Airway epithelial cell (primary cell): ENCODE measurements at places on chromosomes 11 and 22. TPM values are rescaled to one million over a fixed set of nuclear protein-coding genes. Genes with fewer than 3 reads are reported as not detected.

Gene FGF19
- not detected in 2 replicates for total RNA-seq

Gene BEST1
- 0.23 TPM in 1 of 2 replicates, not detected in the other for total RNA-seq

Gene GDPD4
- total RNA-seq: not detected in 2 replicates

Gene TLCD5
- total RNA-seq: 1.3 and 2.0 TPM in 2 replicates

Gene DGAT2
- 14.7 and 19.0 TPM in 2 replicates for total RNA-seq

Gene MFRP
- not detected in 2 replicates for total RNA-seq

Gene GLB1L2
- total RNA-seq: 2.9 and 4.0 TPM in 2 replicates

Gene WBP2NL
- under 0.01 TPM in 1 of 2 replicates, not detected in the other for total RNA-seq

Gene ALDH3B1
- 2.1 and 3.1 TPM in 2 replicates for total RNA-seq

Gene CLTCL1
- 5.8 and 7.9 TPM in 2 replicates for total RNA-seq

Gene UPK3A
- total RNA-seq: not detected in 2 replicates

Gene HSPB2
- not detected in 2 replicates for total RNA-seq

Gene RFPL2
- total RNA-seq: not detected in 2 replicates

Gene PGR
- total RNA-seq: not detected in 2 replicates

Gene LRRC74B
- not detected in 2 replicates for total RNA-seq

Gene GRIK4
- total RNA-seq: not detected in 2 replicates

Gene TREH
- total RNA-seq: not detected in 2 replicates

Gene MAJIN
- not detected in 2 replicates for total RNA-seq

Gene MOGAT2
- total RNA-seq: not detected in 2 replicates

Gene ABTB2
- 3.3 and 4.2 TPM in 2 replicates for total RNA-seq

Gene CABP4
- not detected in 2 replicates for total RNA-seq

Gene ARVCF
- total RNA-seq: 16.7 and 19.0 TPM in 2 replicates

Gene CARNS1
- total RNA-seq: 0.07 TPM in 1 of 2 replicates, not detected in the other

Gene SCGB1D2
- not detected in 2 replicates for total RNA-seq

Gene RASSF10
- total RNA-seq: 6.5 and 8.9 TPM in 2 replicates

Gene THRSP
- not detected in 2 replicates for total RNA-seq

Gene OR51I1
- total RNA-seq: not detected in 2 replicates

Gene MYBPC3
- not detected in 2 replicates for total RNA-seq

Gene SCGB1A1
- total RNA-seq: not detected in 2 replicates

Gene OR5P2
- not detected in 2 replicates for total RNA-seq

Gene SAA4
- total RNA-seq: 0.42 and 0.56 TPM in 2 replicates

Gene ARHGEF12
- 32.6 and 45.4 TPM in 2 replicates for total RNA-seq

Gene APOBEC3B
- total RNA-seq: 0.70 and 1.3 TPM in 2 replicates

Gene MRGPRX3
- 0.21 TPM in 1 of 2 replicates, not detected in the other for total RNA-seq

Gene CEP126
- total RNA-seq: 1.1 and 1.4 TPM in 2 replicates

Gene CCDC87
- total RNA-seq: 0.14 and 0.23 TPM in 2 replicates

Gene GPHA2
- total RNA-seq: not detected in 2 replicates

Gene TSPAN18
- total RNA-seq: 0.84 TPM in 1 of 2 replicates, not detected in the other

Gene TTC12
- total RNA-seq: 20.7 and 23.7 TPM in 2 replicates

Gene RIBC2
- 0.42 and 0.46 TPM in 2 replicates for total RNA-seq

Gene TPH1
- under 0.01 and 0.05 TPM in 2 replicates for total RNA-seq

Gene NXF1
- total RNA-seq: 33.6 and 34.0 TPM in 2 replicates

Gene NPAS4
- total RNA-seq: not detected in 2 replicates

Gene PES1
- 89.2 and 92.4 TPM in 2 replicates for total RNA-seq

Gene TYR
- not detected in 2 replicates for total RNA-seq

Gene ILK
- 63.5 and 73.3 TPM in 2 replicates for total RNA-seq

Gene IGSF9B
- total RNA-seq: 0.92 and 1.1 TPM in 2 replicates

Gene ISX
- not detected in 2 replicates for total RNA-seq

Gene A4GALT
- total RNA-seq: 17.9 and 27.7 TPM in 2 replicates

Gene EML3
- total RNA-seq: 20.8 and 25.4 TPM in 2 replicates

Gene OR51G1
- not detected in 2 replicates for total RNA-seq

Gene TRIM29
- total RNA-seq: 314 and 489 TPM in 2 replicates

Gene NFRKB
- 27.3 and 28.1 TPM in 2 replicates for total RNA-seq

Gene FXYD2
- not detected in 2 replicates for total RNA-seq

Gene OR51B5
- not detected in 2 replicates for total RNA-seq
